ENCODE measurements at places on chromosomes 1 and 21.

- DNase-seq: no peak
These were observed 19.7 kb downstream of the ARHGEF11 start for GRCh38 chr1:157025856-157026255.

- no peak for DNase-seq
These were observed 146.7 kb upstream of the C1orf105 start for GRCh38 chr1:172273647-172274396.

- DNase-seq: no peak
These were observed 516.6 kb downstream of the SMYD3 start for GRCh38 chr1:245990315-245991022.

DNA sequence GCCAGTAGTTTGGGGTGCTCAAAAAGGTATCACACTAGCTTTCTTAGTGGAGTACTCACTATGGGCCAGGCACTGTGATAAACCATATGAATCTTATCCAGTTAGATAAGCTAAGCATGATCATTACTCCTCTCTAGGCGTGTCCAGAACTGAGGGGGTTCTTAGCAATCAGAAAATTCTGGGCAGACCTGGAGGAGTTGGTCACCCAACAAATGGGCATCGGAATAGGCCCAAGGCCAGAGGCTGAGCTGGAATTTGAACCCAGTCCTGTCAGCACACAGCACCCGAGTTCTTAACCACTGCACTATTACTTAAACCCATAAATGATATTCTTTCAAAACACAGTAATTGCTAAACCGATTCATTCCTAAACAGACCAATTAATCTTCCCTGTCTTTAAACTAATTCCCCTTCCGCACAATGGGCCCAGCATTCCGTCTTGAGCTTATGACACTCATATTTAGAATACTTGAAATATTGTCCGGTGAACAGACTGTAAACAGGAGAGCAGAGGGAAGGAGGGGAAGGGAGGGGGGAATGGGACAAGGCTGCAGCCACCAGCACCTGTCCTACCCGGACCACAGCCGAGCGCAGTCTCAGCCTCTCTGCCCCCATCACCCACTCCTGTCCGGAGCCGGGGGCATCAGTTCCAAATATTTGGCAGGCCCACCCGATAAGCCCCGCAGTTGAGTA is 113.0 kb upstream of the GADD45A start:
- no peak for DNase-seq

DNA sequence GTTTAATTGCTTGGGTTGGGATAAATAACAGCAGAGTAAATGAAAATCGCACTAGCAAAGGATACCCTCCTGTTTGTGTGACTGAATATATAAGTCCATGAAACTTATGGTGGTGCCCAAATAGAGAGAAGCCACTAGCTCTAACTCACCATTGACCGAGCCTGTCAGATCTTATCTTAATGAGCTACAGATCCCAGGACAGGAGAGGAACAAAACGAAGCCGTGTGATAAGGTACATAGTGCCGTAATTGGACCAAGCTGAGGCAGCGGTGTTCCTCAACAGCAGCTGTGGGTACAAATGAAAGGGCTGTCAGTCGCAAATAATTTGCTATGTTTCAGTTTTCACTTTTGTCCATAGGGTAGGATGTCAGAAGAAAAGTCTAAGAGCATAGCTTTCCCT is 276.1 kb downstream of the PTBP2 start:
- no peak for DNase-seq

GRCh38 chr1:228393268-228393701 is 13.3 kb downstream of the TRIM11 start:
- DNase-seq: no peak

DNA sequence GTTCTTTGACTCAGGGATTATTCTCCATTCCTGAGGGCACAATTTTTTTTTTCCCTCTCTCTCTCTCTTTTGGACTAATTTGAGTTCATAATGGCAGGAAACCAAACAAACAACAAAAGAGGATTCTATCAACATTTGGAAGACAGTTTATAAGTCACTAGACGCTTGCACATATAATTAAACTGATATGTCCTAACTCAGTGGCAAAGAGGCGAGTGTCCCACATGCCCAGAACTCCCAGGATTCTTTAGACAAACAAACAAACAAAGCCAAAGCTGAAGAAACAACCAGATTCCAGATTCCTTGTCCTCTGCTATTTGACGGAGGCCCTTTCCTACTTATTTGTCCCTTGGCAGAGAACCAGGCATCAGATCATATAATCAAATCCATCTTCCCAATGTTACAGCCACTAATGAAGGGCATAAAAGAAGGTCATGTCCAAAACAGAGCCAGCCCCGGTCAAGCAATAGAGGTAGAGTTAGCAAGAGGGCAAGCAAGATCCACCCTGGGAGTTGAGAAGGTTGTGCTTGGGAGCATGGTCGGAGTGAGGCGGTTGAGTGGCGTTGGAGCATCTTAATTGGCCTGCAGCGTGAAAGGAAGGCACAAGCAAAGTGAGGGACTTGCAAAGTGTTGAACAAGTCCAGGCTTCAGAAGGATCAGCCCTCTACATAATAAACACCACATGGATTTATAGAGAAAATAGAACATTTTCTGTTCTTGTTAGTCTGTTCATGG is 30.3 kb downstream of the ZNF362 start:
- no peak for DNase-seq

DNA sequence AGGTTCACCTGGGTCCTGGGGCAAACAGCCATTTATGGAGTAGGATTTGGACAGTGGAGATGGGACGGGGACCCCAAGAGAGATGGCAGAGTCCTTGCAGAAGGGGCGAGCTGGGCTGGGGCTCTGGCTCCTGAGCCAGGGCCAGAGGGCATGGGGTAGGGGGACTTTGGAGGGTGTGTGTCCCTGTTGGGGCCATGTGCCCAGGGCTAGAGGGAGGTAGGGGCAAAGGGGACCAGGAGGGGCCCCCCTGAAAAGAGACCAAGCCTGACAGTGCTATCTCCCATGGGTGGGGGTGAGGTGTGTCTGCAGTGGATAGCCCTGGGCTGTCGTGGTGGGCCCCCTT is 92.3 kb downstream of the TRIM11 start:
- peak; percentile 34 for DNase-seq

DNA sequence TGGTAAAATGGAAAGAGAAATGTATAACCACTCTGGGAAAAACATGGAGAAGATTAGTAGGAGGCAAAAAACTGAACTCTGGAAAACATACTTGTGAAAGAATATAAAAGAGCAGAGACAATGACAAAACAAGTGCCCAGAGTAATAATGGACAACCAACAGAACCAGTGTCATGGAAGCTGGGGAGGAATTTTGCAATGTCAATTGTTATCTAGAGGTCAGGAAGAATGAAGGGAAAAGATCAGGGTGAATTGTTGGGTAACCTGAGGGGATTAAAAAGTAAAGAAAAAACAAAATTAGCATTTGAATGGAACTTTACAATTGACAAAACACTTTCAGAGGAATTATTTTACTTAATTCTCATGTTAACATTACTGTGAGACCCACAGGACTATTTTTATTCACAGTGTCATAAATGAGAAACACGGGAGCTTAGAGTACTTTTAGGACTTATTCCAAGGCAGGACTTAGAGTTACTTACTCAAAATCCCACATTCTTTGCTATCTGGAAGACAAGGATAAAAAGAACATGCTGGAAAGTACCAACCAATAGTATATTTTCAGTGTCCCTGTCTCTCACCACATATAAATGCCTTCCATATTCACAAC is 19.5 kb downstream of the JAM2 start:
- DNase-seq: no peak

All from islet precursor cell (in vitro differentiated cells).